ENCODE measurements at places on chromosomes 2 and 18.

- peak; percentile 77 for DNase-seq
Observed at GRCh38 chr2:196759378-196759706, 40.1 kb downstream of the GTF3C3 start.

DNA sequence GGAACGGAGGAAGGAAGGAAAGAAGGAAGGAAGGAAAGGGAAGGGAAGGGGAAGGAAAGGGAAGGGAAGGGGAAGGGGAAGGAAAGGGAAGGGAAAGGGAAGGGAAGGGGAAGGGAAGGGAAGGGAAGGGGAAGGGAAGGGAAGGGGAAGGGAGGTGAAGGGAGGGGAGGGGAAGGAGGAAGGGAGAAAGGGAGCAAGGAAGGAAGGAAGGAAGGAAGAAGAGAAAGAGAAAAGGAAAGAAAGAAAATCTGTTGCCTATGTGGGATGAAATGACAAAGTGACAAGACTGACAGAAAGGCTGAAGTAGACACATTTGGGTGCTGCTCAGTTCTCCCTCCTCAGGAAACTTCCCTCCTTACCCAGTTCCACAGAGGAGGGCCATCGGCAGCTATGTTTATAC is 46.3 kb upstream of the GORASP2 start:
- no peak for DNase-seq

DNA sequence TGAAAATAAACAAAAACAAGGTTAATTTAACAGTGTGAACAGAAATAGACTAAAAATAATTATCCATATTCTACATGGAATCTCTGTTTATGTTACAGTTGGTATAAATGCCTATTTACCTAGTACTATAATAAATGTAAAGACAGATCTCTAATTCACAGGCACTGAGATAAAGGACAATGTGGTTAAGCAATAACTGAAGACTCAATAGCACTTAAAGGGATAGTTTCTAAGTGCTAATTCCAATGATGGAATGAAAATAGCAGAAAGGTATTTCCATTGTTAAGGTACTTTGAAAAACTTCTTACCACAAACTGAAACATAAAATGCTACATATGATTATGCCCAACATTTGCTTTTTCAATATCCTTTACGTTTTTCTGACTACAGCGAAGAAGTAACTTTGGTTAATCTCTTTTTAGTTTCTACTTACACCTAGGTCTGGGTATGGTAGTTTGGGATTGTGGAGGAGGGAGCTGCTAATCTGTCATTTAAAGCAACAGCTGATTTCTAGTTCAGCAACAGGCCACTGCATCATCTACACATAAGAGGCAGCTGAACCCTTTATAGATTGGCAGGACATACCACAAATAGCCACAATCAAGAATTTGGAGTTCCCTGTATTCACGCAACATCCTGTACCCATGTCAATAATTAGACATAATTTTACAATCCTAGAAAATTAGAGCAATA is 27.2 kb downstream of the MAP4K3 start:
- DNase-seq: no peak

DNA sequence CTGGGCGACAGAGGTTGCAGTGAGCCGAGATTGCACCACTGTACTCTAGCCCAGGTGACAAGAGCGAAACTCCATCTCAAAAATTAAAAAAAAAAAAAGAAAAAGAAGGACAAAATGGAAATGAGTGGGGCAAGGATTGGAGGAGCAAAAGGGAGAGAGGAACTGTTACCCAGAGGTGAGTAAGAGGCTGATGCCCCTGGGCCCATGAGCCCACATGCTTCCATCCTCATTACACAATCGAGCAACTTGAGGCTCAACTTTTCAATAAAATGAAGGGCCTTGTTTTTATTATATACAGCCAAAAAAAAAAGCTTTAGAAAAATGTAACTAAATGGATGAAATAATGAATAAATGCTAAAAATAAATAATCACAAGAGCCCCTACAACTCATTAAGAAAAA is 91.7 kb upstream of the YWHAQ start:
- DNase-seq: no peak

DNA sequence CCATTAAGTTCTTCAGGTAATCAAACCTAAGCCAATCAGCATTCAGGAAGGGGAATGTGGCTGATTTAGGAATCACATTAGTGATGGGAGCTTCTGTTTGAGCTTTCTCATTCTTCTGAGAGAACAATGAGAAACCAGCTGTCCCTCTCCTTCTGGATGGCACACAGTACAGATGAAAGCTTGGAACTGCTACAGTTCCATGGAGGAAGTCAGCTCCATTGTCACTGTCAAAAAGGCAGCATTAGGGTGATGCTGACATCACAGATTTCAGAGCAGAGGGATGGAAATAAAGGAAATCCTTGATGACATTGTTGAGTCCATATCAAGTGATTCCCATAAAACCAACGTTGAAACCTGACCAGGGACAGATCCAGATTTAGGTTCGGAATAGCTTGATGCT is 36.1 kb upstream of the ACYP2 start:
- no peak for DNase-seq

Data from fibroblast of the aortic adventitia (primary cell).